HFF-Myc (cell line): ENCODE measurements at places on chromosomes 6 and 20.

DNA sequence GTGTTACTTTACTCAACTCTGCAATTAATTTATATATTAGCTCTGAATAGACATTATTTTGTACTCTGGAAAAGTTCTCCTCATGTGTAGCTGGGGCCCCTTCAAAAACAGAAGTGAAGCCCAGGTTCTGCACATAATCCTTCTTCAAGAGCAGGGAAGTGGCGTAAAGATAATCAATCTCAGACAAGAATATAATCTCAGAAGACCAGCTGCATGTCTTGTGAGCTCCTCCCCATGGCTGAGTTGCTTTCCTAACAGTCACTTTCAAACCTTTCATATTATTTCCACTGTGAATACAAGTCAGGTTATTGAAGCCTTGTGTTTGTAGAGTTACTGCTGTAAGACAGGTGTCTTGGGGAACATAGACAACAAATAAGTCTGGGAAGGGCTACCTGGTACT, 691.9 kb downstream of the RFPL4B start:
- no peak for DNase-seq

DNA sequence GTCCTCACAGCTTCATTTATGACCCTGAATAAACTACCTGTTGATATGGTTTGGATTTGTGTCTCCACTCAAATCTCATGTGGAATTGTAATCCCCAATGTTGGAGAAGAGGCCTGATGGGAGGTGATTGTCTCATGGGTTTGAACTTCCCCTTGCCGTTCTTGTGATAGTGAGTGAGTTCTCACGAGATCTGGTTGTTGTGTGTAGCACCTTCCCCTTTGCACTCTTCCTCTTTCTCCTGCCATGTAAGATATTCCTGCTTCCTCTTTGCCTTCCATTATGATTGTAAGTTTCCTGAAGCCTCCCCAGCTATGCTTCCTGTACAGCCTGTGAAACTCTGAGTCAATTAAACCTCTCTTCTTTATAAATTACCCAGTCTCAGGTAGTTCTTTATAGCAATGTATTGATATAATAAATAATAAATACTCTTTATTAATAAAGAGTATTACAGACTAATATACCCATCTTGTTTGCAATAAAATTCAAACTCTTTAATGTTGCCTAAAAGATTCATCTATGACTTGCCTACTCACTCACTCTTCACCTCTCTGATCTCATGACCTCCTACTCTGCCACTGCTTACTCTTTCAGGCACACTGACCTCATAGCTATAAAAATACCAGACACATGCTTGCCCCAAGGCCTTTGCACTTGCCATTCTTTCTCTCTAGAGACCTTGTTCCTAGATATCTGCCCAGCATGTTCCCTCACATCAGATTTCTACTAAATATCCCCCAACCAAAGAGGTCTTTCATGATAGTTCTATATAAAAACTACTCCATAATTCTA, 256.4 kb upstream of the MARCKS start:
- DNase-seq: no peak

DNA sequence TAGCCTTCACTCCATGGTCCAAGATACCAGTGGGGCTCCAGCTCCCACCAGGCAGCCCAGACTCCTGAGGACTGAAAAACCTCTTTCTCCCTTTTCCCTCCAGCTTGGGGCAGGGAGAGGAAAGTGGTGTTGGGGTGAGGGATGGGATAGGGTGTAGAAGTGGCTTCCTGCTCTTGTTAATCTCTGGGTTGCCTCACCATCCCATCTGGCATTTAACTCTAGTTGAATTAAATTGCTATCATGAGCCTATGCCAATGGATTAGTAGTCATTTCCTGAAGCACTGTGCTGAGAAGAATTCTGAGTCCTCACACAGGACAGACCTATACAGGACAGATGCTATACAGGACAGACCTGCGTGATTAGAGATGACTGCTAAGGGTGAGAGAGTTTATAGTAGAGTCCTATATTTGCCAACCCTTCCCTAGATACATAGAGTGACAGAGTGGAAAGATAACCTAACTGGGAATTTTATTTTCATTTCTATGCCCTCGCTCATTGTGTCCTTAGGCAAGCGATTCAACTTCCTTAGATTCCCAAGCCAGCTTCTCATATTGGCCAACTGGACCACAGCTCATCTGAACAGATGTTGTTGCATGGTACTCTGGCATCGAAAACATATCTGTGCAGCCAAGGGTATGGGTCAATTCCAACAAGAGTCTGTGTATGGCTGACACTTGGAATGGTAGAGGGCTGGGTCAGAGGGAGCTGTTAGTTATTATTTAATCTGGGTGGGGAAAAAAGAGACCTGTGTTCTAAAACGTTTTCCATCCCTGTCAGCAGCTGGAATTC, 42.8 kb downstream of the MCHR2 start:
- no peak for DNase-seq

- DNase-seq: peak; percentile 6
Observed at GRCh38 chr6:122845916-122846612, 57.0 kb downstream of the SMPDL3A start.

- DNase-seq: no peak
Observed at GRCh38 chr6:33211666-33212422, 3.5 kb downstream of the RING1 start.

- no peak for DNase-seq
Observed at GRCh38 chr6:26205625-26206574, 118.7 kb downstream of the HFE start.

- DNase-seq: no peak
Observed at GRCh38 chr20:60306105-60306504, 347.9 kb downstream of the CDH26 start.

DNA sequence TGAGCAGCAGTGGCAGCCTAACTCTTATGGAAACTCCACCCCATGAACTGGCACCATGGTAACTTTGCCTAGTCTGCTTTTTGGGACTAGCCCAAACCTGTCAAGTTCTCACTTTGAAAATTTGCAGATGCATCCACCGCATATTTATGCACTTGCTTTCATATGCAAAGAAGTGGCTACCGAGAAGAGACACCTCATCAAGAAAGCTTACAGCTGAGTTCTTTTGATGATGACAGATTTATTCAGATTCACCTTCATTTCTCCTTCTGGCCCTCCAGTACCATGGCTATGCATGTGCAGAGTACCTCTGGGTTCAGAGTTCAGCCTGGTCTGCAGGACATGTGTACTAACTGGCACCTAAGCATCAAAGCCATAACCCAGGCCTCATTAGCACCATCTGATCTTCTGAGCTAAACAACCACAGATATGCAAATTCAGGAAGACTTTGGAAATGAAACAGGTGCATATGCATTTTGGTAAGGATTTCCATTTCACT, 154.3 kb upstream of the TENT5A start:
- no peak for DNase-seq

GRCh38 chr20:63475209-63475608, 2.8 kb upstream of the KCNQ2 start:
- no peak for DNase-seq

GRCh38 chr20:49320460-49320859, 42.6 kb upstream of the ZNFX1 start:
- DNase-seq: no peak

DNA sequence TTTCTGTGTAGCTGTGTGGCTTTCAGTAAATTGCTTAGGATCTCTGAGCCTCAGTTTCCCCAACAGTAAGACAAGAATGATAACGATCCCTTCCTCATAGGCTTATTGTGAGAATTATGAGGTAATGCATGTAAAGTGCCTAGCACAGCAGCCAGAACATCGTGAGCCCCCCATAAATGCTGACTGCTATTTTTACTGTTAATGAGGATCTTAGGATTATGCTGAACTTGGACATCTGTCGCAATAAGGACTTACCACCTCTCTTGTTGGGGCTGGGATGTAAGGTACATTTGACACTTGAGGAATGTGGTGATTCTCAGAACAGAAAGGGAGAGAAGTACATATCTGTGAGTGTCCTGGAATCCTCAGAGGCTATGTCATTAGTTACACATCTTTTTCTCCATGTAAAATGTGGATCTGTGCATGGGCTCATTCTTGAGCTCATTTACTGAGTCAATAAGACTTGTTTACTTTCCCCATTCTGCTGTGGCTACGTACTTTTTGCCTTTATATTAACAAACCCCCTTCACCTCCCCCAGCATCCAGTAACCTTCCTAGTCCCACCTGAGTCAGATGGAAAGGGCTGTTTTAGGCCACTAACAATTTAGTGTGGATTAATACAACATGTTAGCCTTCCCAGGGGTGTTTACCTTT, 64.4 kb upstream of the PLEKHG1 start:
- no peak for DNase-seq

- DNase-seq: no peak
Observed at GRCh38 chr6:11407414-11407813, 130.1 kb upstream of the TMEM170B start.

- no peak for DNase-seq
Observed at GRCh38 chr20:152131-152530, 5.1 kb upstream of the DEFB127 start.

- DNase-seq: no peak
Observed at GRCh38 chr20:13121840-13122515, 99.1 kb upstream of the ISM1 start.

DNA sequence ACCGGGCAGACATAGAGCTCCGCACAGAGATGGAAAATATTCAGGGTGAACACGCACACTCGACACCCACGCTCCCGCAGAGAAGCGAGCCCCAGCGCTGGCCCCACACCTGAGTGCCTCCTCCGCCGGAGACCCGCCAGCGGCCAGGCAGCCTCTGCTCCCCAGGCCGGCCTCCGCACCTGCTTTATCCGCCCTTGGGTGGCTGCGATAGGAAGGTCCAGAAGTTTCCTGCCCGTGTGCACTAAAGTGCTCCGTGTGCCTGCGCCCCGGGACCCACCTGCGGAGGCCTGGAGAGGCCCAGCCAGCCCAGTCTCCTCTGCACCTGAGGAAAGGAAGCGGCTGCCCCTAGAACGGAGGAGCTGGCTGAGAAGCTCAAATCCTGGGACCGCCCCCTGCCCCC, 10.8 kb upstream of the FOXC1 start:
- DNase-seq: no peak

DNA sequence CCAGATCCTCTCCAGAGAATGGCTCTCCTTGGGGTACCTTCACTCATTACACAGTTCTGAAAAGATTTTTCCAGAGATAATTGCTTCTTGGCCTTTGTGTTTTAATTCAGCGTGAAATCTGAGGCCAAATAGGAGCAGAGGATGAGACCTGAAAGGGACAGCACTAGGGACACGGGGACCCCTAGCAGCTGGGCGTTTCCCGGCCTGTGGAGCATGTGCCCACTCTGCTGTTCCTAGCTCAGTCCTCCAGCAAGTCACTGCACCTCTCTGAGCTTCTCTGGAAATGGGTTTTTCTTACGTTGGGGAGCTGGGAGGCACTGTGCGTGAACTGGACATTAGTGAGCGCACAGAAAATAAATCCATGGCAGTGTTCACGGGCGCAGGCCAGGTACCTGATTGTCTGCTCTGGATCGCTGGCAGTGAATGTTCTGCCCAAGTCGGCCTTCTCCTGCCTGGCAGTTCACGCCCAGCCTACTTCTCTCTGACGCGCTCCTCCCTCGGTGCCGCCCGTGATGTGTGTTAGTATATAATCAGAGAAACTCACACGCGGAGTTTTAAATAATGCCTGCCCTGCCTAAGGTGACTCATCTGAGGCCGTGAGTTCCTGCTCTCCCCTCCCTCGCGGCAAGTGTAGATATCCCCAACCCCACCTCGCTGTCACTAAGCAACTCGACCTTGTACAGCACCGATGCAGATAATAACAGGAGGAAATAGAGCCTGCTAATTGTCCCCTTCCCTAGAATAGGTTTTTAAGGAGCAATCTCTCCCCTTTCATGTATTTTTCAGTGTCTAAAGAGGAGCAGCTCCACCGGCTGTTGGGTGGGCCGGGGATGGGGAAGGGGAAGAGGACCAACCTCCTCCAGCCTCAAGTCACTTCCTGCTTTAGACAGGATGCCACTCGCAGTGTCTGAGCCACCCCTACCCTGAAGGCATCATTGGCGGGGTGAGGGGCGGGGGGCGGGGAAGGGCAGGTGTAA, 2.7 kb upstream of the TUBB2A start:
- DNase-seq: no peak

DNA sequence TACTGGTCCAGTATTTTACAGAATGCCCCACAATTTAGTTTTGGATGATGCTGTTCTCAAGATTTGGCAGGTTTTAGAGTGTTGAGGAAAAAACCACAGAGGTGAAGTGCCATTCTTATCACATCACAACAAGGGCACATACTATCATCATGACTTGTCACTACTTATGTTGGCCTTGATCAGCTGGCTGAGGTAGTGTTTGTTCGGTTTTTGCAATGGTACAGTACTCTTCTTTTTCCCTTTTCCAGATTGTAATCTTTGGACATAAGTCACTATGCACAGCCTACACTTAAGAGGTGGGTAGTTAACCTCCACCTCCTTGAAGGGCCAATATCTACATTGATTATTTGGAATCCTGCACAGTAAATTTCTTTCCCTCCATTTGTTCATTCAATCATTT, 8.8 kb downstream of the TENT5A start:
- DNase-seq: no peak

GRCh38 chr20:2261629-2262028, 34.2 kb upstream of the TGM3 start:
- DNase-seq: no peak

GRCh38 chr6:20365456-20365855, 36.2 kb upstream of the E2F3 start:
- no peak for DNase-seq

GRCh38 chr6:34237722-34238584, 1.3 kb downstream of the HMGA1 start:
- DNase-seq: no peak

DNA sequence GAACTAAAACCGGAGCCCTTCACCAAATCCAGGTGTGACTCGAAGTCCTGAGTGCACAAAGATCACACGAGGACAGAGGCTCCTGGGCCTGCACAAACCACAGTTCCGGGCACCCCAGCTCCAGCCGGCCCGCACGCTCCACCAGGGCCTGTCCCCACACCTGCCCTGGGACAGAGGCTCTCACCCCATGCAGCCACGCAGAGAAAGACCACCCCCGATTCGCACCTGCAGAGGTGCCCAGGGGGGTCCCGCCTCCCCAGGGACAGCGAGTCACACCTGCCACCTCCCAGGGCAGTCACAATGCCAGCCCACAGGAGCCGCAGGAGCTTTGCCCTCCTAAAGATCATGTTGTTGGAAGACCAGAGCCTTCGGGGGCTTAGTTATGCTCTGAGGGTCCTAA, 25.4 kb upstream of the MRGBP start:
- DNase-seq: no peak

DNA sequence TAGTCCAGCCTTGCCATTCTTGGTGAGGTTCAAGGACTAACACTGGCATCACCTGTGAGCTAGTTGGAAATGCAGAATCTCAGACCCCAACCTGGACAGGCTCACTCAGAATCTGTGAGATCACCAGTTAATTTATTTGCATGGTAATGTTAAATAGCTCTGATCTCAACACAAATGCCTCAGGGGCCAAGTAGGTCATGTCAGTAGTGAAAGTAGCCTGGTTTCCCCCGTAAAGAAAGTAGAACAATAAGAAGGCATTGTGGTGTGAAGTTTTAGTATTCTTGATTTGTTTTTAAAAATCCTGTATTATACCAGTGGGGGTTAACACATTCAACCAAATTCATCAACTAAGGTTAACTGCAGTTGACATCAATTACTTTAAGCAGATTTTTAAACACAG, 105.5 kb downstream of the PPP1R14C start:
- no peak for DNase-seq

DNA sequence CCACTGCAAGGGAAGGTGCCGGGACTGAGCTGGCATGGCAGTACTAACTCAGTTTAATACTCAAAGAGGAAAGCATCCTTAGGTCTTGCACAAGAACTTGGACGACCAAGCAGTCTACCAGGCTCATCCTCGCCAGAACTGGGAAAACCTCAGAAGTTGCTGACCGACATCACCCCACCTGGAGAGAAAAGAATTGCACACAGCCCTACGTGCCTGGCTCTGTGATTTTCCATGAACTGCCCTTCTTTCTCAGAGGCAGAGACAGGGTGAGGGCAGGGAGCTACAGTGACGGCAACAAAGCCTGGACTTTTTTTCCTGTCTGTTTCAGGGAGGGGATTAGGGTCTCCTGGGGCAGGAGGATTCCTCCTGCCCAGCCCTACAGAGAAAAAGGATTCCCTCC, 8.0 kb downstream of the JAG1 start:
- no peak for DNase-seq
